ENCODE measurements at places on chromosomes 2 and 18.

- DNase-seq = no peak
Observed at GRCh38 chr2:37355735-37356134, 11.3 kb downstream of the QPCT start.

- DNase-seq = no peak
Observed at GRCh38 chr2:128710729-128711128, 392.1 kb upstream of the HS6ST1 start.

DNA sequence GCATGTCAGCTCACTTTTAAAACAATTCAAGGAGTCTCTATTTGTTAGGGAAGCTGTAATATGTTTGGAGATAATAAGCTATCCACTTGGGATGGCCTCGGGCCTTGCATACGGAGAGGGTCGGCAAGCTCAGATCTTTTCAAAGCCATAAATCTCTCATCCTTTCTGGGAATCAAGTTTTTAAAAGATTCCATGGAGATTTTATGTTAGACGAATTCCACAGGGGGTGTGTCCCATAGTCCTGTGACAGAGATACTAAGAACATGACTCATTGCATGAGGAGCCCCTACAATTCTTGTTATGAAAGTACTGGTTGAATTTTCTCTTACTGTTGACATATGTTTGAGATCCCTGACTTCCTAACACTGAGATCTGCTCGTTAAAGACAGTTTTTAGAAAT is 108.7 kb downstream of the FEZ2 start:
- DNase-seq = peak; percentile 61

DNA sequence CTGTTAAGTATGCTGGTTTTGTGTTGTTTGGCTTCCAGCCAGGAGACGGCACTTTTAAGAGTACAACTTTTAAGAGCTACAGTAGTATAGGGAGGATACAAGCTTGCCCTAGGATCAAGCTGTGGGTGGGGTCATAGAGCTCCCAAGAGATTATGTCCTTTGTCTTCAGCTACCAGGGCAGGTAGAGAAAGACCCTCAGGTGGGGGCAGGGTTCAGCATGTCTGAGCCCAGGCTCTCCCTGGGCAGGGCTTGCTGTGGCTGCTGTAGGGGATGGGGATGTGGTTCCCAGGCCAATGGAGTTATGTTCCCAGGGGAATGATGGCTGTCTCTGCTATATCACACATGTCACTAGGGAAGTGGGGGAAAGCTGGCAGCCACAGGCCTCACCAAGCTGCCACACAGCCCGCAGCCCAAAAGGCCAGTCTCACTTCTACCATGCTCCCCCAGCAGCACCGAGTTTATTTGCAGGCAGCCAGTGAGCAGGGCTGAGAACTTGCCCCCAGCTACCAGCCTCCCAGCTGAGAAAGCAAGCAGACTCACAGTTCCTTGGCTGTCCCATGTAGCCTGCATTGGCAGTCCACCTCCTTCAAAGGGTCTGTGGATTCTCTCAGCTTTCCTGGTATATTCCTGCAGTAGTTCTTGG is 105.7 kb upstream of the ERBB4 start:
- DNase-seq = no peak

- no peak for DNase-seq
Observed at GRCh38 chr2:231671270-231672050, 36.9 kb upstream of the PTMA start.

GRCh38 chr2:84966731-84967130 is 4.2 kb upstream of the KCMF1 start:
- no peak for DNase-seq

DNA sequence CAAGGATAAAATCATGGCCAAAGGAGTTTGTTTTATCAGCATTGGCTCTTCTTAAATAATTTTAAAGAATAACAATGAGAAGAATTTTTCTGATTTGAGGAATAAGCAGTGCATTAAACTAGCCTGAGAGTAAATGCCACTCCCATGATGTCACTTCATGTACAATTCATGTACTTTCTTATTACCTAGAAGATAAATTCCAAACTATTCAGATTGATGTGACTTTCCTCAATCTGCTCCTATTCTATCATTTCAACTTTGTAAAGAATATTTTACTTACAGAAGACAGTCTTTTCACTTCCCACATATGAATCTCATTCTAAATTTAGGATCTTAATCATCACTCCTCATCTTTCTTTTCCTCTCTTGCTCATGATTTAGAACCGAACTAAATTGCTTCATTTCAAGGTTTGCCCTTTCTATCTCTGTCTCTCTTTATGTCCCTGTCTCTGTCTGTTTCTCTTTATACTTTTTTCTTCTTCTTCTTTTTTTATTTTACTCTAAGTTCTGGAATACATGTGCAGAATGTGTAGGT is 1142.0 kb upstream of the PIK3C3 start:
- DNase-seq = no peak

DNA sequence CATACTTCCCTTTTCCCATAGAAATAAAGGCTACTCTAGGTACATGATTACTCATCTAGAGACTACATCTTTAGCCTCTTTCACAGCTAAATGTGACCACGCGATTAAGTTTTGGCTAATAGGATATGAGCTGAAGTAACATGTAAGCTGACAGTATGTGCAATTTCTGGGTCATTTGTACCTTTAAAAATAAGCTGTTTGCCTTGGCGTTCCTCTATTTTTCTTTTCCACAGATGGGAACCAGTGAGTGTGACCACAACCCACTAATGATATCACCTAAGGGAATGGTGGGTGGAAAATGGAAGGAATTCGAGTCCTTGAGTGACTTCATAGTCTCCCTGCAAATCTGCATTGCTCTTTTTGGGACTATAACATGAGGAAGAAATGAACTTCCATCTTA is 11.7 kb upstream of the NABP1 start:
- peak; percentile 38 for DNase-seq

GRCh38 chr2:2879781-2880180 is 497.8 kb downstream of the EIPR1 start:
- DNase-seq = no peak

DNA sequence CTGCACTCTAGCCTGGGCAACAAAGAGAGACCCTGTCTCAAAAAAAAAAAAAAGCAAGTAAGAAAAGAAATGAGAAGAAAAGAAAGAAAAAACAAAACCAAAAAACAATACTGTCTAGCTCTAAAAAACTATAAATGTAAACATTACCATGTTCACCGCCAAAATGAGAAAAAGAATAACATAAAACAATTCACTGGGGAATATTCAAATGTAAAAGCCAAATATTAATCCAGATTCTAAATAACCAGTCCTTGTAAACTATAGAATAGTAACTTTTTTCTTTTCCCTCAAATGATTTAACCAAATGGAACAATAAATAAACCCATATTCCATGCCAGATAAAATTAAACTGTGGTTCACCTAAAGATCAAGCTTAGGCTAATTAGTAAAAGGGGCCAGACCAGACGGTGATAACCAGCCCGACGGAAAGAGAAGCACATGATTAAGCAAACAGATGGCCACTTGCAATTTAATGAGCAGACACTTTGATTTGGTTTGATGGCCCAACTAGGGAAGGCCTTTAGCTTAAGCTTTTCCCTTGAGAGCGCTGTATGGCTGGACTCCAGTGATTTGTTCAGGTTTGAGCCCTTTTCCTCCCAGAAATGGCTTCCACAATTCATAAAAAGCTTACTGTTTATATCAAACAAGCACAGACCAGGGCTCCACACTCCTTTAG is 39.4 kb upstream of the ZNF397 start:
- no peak for DNase-seq
